ENCODE measurements at places on chromosomes 2 and 18.
A peak's percentile ranks its signal among the peaks of the same experiment; 100 is the strongest.

GRCh38 chr2:156867201-156867600 lies 390.3 kb upstream of the GALNT5 start:
- DNase-seq, result no peak

DNA sequence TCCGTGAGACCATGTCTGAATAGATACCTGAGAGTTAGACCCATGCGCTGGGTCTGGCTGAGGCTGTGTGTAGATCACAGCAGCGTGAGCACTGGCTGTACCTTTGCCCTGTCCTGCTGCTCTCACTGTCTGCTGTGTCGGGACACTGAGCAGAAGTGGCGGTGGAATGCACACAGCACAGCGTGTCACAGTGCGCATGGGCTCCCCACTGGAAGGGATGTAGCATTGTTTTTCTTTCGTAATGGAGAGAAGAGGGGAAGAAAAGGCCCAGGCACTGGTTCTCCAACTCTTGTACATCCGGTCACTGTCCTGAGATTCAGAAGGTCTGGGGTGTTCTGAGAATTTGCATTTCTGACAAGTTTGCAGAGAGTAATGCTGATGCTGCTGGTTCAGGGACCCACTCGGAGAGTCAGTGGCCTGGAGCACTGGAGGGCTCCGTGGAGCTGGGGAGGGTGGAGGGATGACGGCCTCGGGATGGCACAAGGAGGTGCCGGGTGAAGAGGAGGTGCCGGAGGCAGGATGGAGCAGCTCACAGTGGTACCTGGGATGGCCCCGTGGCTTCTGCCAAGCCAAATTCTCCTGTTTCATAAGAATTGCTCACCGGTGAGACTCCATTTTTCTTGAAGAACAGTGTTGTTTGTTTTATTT lies 252.8 kb downstream of the LDLRAD4 start:
- no peak for DNase-seq

- no peak for DNase-seq
Measured at GRCh38 chr2:186503827-186504606, 18.0 kb downstream of the ZC3H15 start.

DNA sequence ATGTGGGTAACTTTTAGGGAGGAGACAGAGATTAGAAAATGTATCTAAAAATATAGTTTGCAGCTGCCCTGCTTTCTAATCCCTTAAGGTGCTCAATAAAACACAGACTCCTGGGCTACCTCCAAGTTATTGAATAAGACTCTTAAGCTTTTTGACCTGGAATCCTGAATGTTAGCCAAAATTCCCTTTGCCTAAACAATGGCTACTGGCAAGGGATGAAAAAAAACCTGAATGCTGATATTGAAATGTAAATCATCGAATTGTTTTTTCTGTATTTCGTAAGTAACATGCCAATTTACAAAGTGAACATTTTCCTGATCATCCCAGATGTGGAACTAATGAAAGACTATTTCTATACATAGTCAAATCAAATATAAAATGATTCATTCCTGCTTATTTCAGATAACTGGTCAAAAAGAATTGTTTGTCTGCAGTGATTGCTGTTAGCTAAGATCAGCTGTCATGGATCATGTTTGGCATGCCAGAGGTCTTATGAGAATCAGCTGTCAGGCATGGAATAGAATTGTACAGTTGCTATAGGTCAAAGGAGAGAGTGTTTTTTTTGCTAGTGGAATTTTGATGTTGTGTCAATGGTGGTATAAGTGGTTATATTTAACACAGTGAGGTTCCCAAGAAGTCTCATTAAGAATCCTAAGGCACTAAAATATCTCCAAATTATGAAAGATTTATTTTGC lies 363.6 kb upstream of the CWC22 start:
- no peak for DNase-seq

- no peak for DNase-seq
Measured at GRCh38 chr2:381181-381580, 93.3 kb upstream of the ALKAL2 start.

DNA sequence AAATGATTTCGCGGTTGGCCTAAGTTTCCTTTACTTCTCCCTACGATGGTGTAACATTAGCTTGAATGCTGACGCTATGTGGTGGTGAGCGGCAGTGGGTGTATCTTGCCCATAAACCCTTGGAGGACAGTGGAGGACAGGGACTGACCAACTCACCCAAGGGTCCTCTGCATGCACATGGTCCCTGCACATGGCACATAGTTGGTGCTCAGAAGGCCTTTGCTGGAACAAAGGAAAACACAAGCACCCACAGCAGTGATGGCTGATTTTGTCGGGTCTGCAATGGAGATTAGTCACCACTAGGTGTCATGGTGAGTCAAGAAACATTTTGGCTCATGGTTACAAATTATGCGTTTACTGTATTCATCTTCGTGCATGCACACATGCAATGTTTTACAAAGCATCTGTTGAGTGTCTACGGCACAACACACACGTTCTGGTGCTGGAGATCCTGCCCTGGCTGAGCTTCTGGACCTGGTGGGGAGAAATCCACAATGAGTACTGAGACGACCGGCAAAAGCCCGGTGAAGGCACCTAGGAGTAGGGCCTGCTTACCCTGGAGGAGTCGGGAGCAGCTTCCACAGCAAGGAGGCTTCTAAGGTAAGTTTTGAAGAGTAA lies 44.0 kb downstream of the PDCL3 start:
- no peak for DNase-seq

DNA sequence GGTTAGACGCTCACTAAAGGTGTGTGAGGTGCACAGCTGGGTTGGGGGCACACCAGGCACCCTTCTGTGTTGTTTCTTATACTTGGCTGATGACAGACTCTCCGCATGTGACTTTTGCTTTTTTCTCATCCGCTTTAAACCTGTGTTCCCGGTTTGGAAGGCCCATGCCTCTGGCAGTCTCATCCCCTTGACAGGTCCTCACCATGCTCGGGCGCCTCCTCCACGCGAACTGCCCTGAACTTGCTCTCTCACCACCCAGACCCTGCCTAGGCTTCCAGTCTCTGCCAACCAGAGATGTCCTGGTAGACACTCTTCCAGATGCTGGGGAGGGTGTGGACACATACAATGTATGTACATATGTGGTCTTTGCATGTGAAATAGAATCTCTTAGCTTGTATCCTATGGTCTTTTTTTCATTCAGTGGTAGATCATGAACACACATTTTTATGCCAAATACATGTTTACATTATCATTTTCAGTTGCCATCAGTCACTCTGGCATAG lies 79.8 kb downstream of the LIMS1 start:
- DNase-seq, result no peak

DNA sequence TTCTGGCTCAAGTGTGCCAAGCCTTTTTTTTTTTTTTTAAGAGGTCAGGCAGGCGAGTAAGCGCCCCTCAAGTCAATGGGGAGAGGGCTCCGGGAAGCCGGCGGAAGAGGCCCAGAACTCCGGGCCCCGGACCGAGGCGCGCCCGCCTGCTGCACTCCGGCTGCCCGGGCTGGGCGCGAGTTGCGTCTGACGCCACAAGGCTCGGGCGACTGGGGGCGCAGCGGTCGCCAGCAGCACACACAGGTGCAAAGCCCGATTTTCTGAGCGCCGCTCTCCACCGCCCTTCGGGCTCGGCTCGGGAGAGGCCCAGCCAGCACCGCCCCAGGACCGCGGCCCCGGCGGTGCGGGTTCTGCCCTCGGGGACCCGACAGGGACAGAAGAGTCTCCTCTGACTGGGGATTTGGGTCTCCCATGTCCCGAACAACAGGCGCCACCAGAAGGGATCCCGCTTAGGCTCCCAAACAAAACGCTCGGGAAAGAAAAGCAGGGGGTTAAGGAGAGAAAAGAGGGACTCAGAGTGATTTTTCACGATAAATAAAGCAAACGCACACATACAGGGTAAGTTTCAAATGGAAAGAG lies 787 bp downstream of the ERBB4 start:
- DNase-seq, result peak; percentile 69

- no peak for DNase-seq
Measured at GRCh38 chr2:62800618-62801017, 95.1 kb downstream of the EHBP1 start.

GRCh38 chr2:203869223-203870042 lies 1.9 kb downstream of the CTLA4 start:
- no peak for DNase-seq

DNA sequence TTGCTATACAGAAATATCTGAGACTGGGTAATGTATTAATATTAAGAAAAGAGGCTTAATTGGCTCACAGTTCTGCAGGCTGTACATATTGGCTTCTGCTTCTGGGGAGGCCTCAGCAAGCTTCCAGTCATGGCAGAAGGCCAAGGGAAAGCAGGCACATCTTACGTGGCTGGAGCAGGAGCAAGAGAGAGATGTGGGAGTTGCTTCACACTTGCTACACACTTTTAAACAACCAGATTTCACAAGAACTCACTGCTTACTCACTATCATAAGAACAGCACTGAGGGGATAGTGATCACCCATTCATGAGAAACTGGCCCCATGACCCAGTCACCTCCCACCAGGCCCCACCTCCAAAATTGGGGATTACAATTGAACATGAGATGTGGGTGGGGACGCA lies 50.6 kb downstream of the MAPRE2 start:
- no peak for DNase-seq

DNA sequence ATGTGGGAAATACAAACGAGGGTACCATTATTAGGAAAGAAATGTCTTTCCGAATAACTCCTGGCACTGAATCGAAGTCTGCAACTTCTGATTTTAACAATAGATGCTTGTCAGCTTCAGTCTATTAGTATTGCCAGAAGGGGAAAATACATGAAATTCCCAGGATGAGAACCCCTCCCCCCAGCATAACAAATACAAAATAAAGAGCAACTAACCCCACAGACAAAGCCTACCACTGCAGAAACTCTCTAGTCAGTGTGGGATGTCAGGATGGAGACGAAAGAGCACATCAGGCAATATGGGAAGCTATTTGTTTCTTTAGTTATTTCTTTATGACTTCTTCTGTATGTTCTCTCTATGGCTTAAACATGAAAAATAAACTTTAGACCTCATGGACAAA lies 365.0 kb upstream of the CDH2 start:
- no peak for DNase-seq

DNA sequence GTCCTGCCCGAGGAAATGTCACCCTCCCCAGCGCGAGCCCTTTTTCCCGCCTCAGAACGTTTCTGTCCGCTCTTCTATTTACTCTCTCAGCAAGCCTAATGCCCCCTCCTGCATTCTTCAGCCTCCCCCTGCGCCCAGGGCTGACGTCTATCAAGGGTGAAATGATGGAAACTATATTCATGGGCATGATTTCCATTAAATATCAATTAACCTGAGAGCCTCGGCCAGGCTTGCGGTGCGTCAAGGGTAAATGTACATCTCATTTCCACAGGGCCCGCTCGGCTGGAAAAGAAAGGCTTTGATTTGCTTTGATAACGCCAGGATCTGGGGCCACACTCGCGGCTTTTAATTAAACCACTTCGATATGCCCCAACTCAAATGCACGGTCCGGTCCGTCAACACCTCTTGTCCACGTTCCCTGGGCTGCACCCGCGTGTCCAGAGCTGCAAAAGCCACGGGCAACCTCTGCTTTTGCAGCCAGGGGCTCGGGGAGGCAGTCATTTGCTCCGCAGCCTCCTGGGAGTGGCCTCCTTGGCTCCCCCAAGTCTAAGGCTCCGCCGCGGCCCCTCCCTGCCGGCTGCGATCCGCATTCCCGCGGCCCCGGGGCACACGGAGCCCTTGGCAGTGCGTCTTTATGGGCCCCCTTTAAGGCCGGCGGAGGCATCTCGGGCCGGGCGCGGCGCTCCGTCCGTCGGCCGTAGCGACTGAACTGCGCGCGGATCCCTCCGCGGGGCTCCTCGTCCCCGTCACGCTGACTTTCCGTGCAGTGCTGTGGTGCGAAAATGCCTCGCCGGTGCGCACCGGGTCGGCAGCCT lies at the start of gene HOXD8:
HOXD8 (plus strand) TSS at position 724 of the 815 bp plus-strand sequence. CDS start 662 bp downstream, outside the sequence.
- peak; percentile 85 for DNase-seq

DNA sequence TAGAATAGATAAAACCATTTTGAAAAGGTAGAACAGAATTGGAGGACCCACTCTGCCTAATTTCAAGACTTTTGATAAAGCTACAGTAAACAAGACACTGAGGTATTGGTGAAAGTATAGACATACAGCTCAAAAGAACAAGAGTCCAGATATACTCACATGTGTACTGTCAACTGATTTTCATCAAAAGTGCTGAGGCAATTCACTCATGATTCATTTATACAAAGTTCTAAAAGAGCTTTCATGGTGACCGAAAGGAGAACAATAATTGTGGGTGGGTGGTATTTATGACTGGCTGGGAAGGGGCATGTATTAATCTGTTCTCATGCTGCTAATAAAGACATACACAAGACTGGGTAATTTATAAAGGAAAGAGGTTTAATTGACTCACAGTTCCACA lies 7.3 kb downstream of the MAP4K3 start:
- no peak for DNase-seq

All from tibial artery (tissue), 4 donors.